NCI-H524 treated with DMSO at 0.1 percent for 48 hours (cell line): ENCODE measurements at places on chromosomes 7 and 10.

GRCh38 chr7:16779051-16779450 lies 25.5 kb downstream of the TSPAN13 start:
- DNase-seq = no peak

GRCh38 chr7:51046103-51046466 lies 263.4 kb upstream of the GRB10 start:
- DNase-seq = no peak

DNA sequence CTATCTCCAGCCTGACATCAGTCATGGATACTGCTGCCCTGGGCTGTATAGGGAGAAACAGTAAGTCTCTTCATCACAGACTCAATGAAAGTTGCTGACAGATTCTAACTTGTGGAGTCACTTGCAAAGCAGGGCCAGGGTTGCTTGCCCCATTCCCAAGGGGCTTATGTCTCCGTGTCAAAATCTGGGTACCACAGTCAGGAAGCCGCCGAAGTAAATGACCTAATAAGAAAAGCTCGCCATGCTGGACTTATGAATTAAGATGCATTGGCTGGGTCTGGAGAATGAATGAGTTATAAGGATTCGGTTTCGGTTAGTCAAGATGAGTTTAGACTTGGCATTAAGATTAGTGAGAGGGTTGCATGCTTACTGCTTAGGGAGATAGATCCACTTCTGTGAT lies 10.8 kb upstream of the OR6V1 start:
- DNase-seq = no peak

GRCh38 chr10:107942826-107943225 lies 778.3 kb upstream of the SORCS1 start:
- no peak for DNase-seq
